Stimulated activated CD8-positive, alpha-beta memory T cell treated with anti-CD3 and anti-CD28 coated beads, Interleukin-4, amount 100 ng/mL, for 1 hour (primary cell): ENCODE measurements at places on chromosomes 16 and 17.

GRCh38 chr17:28484296-28484695 is 10.9 kb downstream of the SLC13A2 start:
- no peak for DNase-seq

GRCh38 chr17:50087912-50088405 is 7.2 kb upstream of the PDK2 start:
- DNase-seq: no peak

DNA sequence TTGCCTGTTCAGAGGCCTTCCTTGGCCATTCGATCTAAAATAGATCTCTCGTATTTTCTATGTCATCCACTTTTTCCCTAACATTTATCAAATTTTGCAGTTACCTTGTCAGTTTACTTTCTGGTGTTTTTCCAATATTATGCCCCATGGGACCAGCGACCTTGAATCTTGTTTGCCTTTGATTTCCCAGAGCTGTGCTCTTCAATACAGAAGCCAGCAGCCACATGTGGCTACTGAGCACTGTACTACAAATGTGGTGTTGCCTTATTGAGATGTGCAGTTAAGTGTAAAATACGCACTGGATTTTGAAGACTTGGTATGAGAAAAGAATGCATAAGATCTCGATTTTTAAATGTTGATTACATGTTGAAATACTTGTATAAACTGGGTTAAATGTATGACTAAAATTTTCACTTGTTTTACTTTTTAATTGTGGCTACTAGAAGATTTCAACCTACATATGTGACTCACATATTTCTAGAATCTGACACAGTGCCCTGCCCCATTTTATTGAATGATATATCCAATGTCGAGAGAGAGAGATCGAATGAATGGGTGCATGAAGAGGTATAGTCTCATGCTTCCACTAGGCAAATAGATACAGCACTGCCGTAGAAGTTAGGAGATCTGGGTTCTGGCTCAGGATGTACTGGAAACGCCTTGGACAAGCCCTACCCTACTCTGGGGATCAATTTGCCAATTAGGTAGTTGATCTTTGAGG is 824 bp upstream of the PSME3 start:
- DNase-seq: no peak

GRCh38 chr16:53166099-53166498 is 111.3 kb downstream of the CHD9 start:
- DNase-seq: no peak

DNA sequence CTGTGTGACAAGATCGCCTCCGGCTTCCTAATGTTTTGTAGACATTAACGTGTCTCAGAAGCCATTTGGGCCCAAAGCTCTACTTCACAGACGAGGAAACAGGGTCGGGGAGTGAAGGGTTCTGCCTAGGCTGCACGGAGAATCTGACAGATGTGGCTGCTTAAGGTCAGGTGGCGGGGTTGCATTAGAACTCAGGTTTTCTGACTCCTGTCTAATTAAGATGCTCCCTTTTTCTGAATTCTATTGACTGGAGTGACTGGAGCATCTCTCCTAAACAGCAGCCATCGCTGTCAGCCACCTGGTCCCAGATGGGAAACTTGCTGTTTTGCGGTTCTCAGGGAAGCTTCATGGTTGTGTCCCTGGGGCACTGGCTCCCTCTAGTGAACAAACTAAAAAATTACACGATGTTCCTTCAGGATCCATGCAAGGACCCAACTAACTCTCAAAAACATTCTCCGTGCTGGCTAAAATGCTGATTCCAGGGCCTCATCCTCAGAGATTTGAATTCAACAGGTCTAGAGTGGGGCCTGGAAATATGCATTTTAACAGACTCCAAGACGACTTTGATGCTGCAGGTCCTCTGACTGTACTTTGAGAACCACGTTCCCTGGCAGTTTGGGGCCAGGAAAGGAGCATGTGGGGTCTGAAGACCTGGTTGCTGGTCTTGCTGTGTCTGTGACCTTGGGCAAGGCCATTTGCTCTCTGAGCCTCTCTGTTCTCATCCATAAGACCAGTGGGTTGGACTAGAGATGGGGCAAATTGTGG is 117.4 kb downstream of the IRF8 start:
- no peak for DNase-seq

GRCh38 chr16:53220585-53220984 is 165.8 kb downstream of the CHD9 start:
- DNase-seq: no peak

GRCh38 chr17:70121126-70121525 is 46.1 kb downstream of the KCNJ16 start:
- DNase-seq: no peak

- no peak for DNase-seq
These were observed 5.0 kb downstream of the ADCY7 start for GRCh38 chr16:50271148-50272041.

DNA sequence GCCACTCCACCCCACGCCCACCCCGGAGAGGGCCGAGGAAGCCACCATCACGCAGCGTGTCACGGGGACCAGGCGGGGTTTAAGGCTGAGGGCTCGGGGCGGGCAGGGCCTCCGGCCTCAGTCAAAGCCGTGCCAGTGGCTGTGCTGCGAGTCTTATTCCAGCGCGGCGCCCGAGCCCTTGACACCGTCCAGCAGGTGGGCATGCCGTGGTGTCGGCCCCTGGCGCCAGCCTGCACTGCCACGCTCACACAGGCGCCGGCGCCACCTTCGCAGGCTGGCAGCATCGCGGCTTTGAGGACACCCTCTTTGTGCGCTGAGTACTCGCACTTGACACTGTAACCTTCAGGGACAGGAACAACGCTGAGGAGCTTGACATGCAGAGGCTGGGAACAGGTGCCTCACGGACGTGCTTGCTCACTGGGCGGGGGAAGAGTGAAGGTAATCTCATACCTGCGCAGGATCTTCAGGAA is 34.0 kb upstream of the ZNF629 start:
- DNase-seq: no peak

GRCh38 chr17:74213861-74214391 is 555 bp downstream of the TTYH2 start:
- DNase-seq: no peak

- no peak for DNase-seq
These were observed 132.0 kb downstream of the ANKRD11 start for GRCh38 chr16:89358030-89359005.
